Fibroblast of mammary gland (primary cell): ENCODE measurements at places on chromosomes 2 and 18.

DNA sequence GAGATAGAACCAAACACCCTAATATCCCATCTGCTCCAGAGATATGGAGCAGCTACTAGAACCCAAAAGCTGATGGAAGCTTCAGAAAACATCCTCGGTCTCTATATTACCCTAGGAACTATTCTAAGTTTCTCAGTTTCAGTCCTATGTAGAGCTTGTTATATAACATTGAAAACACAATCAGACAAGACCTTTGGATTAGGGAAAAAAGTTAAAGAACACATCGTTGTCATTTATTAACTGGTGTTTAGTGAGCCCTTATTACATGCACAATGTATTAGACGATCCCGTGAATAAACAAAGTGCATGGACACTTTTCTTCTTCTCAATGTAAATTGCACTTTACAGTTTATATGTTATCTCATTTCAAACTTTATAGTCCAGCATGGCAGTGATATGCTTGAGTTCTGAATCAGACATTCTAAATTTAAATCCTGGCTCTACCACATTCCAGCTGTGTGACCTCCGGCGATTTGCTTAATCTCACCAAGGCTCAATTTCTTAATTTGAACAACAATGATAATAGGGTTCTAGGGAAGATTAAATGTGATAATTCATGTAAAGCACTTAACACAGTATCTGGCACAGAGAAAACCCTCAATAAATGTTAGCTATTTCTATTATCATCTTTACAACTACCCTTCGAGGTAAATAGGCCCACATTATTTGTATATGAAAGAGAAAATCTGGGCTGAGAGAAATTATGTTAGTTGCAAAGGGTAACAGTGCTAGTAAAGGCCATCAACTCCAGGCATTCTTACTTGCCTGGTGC lies 83.6 kb upstream of the PIK3C3 start:
- no peak for DNase-seq

- no peak for DNase-seq
Measured at GRCh38 chr2:154466226-154466625, 232.3 kb upstream of the KCNJ3 start.

- no peak for DNase-seq
Measured at GRCh38 chr2:95240091-95240490, 32.8 kb downstream of the ZNF892 start.

DNA sequence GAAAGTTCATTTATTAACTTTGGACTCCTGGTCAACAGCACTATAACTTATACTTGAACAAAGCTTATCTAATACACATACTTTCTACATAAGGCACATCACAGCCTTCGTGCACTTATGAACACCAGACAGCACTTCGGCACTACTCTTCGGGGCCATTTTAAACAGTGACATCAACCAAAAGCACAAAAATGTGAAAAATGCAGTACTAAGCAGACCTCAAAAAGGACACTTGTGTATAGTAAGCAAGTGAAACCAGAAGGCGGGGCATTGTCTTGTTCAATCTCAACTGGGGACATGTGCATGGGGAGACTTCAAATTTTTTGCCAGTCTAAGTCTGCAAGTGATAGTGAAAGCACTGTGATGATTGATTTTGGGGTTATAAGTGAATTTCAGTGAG lies 163.0 kb downstream of the NCKAP5 start:
- no peak for DNase-seq

- DNase-seq = peak; percentile 89
Measured at GRCh38 chr2:147782141-147782930, 62.5 kb upstream of the ACVR2A start.

GRCh38 chr2:195613922-195614321 lies 43.1 kb upstream of the SLC39A10 start:
- peak; percentile 86 for DNase-seq

DNA sequence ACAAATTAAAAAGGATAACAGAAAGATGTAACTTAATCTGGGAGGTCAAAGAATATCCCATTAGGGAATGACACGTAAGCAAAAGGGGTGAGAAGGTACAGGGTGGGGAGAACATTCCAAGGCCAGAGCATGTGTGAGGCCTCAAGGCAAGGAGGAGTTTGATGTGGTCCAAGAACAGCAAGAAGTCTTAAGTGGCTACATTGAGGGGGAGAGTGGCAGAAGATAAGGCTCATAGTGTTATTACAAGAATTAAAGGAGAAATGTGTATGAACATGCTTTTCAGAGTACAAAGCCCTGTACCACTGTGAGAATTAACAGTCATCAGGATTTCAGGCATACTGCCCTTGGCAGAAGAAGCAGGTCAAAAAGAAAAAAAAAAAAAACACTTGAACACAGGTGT lies 174.4 kb upstream of the ERBB4 start:
- DNase-seq = no peak

- DNase-seq = no peak
Measured at GRCh38 chr2:187532333-187533120, 21.7 kb downstream of the TFPI start.

DNA sequence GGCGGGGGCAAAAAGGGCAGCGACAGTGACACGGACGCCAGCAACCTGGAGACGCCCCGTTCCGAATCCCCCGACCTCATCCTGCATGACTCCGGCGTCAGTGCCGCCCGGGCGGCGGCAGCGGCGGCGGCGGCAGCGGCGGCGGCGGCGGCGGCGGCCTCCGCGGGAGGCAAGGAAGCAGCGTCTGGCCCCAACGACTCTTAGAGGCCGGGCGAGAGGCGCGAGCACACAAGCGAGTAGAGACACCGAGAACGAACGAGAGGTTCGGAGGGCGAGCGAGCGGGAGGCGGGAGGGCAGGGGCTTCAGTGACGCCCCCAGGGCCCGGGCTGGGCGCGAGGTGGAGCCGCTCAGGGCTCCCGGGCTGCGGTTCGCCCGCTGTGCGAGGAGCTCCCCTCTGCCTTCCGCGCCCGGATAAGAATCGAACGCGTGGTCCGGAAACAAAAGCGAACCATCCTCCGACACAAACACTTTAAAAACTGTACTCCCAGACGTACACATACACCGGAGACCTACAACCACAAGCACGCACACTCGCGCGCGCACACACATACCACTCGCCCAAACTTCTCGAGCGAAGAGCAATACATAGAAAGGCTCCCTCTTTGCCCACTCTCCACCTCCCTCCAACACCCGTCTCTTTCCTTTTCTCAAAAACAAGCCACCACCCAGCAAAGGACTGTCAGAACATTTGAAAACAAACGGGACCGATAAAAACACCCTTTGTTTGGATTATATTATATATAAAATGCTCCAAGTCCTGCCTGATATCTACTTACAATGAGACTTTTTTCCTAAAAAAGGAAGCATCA lies 2.8 kb downstream of the SP9 start:
- DNase-seq = no peak

GRCh38 chr2:43840965-43841364 lies 2.2 kb downstream of the ABCG8 start:
- DNase-seq = no peak

DNA sequence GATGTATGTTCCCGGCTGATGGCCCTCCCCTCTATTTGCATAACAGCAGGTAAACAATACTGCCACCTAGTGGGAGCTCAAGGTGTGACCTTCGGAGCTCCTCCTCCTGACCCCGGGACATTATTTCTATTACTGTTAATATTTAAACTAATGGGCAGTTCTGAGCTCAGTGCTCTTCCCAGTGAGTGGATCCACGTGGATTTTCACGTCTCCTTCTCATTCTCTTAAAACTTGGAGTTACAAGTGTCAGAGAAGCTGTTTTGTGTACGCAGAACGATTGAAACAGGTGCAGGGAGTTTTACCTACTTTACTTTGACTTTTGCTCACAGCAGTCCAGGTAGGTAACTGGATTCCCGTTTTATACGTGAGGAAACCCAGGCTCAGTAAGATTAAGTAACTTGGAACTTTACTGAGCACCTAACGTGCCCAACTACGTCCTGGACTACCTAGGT lies 127.3 kb downstream of the PRKCE start:
- DNase-seq = peak; percentile 78

DNA sequence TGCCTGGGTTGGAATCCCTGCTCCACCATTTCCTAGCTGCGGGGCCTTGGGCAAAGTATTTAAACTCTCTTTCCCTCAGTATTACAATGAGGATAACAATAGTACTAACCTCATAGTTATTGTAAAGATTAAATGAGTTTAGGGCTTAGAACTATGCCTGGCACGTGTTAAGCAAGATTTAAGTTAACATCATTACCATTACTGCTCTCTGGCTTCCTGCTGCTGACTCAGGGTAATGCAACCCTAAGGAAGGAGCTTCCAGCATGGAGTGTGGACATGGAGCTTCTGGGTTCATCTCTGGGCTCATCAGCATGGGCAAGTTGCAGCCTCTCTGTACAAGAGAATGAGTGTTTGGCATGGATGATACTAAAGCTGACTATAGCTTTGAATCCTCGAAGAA lies 374.2 kb upstream of the MAP2 start:
- no peak for DNase-seq

DNA sequence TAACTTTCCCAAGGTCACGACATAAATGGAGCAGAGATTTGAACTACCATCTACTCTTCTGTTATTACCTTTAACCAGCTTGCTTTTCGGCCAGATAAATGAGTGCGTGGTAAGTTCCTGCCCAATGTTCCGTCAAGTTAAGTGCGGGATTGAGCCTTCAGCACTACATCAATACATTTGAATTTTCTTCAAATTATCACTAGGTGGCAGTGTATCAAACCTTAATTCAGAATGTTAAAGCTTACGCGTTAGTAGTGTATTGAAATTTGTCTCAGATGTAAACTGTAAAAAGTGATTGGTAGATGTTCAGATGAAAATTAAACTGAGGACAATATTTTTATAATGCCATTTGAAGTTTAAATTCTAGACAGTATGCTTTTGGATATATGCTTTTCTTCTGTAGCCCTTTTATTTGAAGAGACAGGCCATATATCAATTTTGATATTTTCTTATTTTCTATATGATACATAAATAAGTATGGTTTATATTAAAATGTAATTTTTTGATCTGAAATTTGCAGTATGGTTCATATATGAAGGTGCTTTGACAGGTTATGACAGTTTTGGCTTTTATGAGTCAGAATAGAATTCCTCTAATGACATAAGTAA lies 681.3 kb downstream of the ADCYAP1 start:
- peak; percentile 27 for DNase-seq

DNA sequence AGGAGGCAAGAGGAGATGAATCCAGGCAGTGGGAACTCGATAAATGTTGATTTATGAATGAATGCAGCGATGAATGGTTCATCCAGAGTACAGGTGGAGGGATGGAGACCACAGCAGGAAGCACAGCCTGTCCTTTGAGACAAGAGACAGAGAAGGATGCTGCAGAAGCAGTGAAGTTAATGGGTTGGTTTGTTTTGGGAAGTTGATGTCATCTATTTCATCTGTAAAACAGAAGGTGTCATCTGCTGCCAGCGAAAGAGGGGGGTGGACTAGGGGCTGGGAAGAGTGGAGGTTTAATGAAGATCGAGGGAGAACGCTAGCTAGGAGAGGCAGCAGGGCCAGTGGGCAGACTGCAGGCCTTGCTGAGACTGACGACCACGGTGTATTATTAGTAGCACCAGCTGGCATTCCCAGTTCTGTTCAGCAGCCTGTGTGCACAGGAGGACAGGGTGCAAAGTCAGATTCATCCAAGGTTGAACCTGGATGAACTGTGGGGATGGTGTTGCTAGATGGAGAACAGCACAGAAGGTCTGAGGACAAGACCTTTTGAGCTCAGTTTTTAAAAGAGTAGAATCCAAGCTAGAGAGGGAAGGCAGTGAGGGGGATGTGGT lies 120.3 kb upstream of the CAPN13 start:
- DNase-seq = no peak

DNA sequence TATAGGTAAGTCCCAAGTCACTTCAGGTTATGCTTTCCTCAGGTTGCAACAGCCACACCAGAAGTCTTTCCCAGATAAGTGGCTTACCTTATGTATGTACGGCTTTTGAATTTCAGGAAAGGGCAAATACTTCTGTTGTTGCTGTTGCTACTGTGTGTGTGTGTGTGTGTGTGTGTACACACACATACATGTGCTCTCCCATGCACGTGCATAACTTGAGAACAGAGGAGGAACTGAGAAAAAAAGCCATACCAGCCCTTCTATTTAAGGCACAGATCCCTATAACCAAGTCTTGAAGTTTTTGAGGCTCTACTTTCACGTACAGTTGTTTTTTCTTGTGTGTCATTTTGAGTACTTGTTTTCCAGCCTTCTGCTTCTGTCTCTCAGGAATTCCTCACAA lies 62.4 kb downstream of the WDPCP start:
- DNase-seq = no peak

- no peak for DNase-seq
Measured at GRCh38 chr2:7030810-7031209, 113.6 kb downstream of the RNF144A start.

DNA sequence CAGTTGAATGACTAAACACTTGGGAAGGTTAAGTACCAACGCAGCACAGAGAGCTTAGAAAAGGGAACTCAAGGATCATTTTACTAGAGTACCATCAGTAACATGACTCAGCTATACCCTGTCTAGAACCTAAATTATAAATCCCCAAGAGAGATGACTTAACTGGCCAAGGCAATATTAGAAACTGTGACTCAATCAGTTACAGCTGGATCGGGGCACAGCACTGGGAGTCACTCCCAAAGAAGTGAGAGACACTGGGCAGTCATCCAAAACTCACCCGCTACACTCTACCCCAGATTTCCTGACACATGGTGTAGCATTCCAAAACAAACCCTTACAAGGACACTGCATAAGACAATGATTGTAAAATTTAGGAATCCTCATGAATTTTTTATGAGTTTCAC lies 17.7 kb downstream of the IWS1 start:
- DNase-seq = peak; percentile 100

DNA sequence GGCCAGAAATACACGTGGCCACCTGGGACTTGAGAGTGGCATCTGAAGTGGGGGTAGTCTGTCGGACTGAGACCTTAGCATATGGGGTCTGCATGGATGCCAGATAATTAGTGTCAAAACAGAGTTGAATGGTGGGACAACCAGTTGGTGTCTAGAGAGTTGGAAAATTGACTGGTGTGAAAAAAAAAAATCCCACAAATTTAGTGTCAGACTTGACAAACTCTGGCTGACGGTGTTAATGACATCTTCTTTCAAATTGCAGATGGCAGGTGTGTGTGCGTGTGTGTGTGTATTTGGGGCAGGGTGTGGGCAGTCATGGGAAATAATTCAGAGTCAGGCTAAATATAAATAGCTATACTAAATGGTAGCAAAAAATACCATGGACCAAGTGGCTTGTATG lies 365.4 kb upstream of the RGPD4 start:
- DNase-seq = no peak

GRCh38 chr18:24262087-24262486 lies 123.2 kb downstream of the CABYR start:
- no peak for DNase-seq

DNA sequence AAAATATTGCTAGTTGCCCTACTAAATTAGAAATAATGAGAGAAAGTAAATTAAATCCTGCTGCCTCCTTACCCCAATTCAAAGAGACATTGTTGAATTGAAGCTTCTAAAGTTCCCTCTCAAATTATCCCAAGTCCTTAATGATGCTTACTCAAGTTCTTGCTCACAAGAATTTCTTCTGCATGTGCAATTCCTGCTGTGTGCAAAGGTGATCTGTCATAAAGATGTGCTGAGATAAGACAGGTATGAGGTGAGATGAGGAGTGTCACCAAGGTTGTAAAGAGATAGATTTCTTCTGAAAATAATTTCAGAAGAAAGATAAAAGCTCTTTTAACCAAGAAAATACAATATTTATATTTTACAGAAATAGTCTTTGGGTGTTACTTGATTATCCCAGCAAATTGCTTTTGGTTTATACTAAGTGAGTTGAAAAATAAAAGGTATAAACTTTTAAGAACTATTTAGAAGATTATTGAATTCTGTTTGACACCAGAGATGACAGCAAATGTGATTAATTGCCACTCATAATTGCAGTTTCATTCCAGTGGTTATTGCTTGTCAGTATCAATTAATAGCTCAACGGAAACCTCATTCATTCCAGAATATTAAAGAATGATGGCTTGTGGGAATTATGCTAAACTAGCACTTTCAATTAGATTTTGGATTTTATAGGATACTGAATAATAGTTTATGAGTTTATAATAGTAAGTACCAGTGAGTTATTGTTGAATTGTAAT lies 674.3 kb downstream of the STK39 start:
- no peak for DNase-seq
